ENCODE measurements at places on chromosomes 16 and 17.

DNA sequence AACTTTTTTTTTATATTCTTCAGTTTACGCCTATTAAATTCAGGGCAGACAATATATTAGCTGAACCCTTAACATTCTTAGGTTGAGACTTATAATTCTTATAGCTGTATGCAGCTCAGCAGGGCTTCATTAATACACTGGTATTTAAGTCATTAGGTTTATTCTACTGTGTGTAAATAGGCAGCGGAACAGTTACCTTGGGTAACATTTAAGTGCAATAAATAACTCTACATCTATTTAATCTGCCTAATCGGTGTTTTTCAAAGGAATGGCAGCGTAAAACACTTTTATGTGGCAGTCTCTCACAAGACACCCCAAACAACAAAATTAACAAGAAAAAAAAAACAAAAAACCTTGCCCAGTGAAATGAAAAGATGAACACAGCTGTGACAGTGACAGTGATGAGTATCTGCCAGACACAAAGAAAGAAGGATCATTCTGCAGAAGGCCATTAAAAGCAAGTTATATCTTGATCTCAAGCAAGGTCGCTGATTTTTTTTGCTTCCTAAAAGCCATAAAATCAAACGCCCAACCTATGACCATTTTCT, 32.6 kb downstream of the KCNJ2 start:
- DNase-seq = no peak

- DNase-seq = peak; percentile 16
Measured at GRCh38 chr16:9049241-9049640, 42.2 kb upstream of the HAPSTR1 start.

GRCh38 chr17:27339836-27340550, 46.1 kb downstream of the WSB1 start:
- no peak for DNase-seq

DNA sequence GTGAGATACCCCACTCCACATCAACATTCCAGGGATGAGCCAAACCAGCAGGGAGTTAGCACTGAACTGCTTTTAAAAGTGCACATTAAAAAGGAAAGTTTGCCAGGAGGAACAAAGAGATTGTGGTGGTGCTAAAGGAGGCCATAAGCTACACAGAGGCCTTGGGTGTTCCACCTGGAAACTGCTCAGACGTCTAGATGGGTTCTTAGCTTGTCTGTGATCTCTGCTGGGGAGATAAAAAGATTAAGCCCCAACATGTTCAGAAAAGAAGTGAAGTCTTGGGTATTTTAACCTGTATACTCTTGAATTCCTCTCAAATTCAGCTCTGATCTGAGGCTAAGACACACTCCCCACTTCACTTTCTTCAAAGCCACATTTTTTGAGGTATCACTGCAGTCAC, 10.4 kb downstream of the HAS3 start:
- no peak for DNase-seq

DNA sequence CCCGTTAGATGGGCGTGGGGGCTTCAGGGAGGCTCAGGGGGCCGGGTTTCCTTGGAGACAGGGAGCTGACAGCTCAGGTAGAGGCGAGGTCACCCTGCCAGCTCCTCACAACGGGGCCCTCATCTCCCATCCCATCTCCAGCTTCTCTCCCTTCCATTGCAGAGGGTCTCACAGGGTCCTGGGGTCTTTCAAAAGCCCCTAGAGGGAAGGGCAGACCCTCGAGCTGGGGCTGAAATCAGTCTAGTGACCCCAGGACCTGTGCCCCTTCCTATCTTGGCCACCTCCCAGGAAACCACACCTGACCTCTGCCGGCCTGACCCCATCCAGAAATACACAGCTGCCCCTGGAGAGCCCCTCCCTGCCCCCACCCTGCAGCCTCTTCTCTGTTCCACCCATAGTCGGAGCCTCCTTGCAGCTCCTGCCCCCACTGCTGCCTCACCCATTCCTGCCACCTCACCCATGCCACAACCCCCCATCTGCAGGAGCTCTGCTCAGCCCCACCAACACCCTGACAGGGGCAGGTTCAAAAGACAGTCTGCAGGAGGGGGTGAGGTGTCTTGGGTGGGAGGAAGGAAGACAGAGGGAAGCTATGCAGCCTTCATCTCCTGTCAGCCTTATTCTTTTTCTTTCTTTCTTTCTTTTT, 23.4 kb downstream of the PIK3R5 start:
- DNase-seq = no peak

DNA sequence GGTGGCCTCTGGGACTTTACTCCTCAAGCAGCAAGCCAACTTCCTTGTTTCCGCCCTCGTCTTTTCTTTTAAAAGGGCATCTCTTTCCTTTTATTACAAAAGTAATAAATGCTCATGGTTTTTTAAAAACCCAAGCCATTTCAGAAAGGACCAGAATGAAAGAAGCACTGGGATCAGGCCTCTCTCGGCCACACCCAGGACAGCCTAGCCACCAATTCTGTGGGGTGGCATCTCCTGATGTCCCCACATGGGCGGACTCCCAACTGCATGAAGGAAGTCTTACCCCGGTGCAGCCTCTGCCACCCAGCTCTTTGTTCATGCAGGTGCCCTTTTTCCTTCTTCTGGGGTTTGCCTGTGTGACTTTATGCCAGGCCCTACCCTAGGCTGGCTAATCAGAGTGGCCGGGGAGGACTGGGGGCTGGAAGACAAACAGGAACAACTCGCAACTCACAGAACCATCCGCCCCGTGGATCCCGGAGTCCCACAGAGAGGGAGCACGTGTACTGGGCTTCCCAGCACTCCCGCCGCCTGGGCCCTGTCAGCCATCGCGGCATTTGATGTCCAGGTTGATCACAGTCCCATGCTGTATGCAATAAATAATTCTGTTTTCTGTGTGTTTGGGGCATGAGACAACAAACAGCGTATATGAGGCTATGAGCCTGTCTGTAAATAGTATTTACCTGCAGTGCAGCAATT, 2.6 kb upstream of the RASD1 start:
- no peak for DNase-seq

GRCh38 chr16:19874851-19875546, 9.6 kb downstream of the GPRC5B start:
- no peak for DNase-seq

DNA sequence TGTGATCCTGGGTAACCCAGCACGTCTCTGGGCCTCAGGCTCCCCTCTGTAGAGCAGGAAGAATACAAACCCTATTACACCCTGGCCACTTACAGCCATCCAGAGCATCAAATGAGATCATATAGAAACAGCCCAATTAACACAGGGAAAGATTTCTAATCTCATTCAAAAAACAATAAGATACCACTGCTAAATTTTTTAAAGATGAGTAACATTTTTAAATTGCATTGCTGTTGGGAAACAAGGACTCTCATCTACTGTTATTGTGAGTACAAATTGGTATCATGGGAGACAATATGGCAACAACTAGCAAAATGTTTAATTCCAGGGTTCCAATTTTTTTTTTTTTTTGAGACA, 41.1 kb downstream of the SRL start:
- DNase-seq = no peak

DNA sequence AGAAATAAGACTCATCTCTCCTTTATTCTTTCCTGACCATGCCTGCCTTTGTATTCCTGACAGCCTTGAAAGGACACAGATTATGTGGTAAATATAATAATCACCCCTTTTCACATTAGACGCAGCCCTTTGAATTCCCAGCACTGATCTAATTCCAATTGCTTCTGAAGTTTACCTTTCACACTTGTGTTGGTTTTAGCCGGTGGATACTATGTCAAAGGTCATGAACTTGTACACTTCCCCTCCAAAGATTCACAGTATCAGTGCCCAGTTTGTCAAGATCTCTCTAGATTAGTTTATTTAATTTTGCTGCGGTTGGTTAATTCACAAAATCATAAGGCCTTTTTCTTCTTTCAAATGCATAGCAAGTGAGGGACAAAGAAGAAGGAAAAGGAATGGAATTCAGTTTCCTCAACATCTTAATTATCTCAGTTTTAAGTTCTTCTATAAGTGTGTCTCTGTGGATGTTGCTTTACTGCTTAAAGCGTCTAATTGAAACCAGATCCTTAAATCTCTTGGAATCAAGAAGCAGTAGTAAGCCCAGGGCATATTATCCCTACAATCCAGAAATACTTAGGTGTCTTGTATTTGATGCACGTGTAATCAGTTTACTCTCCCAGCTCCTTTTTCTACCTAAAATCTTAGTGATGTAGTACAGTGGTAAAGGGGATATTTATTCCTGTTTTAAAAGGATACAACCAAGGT, 174.3 kb upstream of the TBX2 start:
- no peak for DNase-seq

DNA sequence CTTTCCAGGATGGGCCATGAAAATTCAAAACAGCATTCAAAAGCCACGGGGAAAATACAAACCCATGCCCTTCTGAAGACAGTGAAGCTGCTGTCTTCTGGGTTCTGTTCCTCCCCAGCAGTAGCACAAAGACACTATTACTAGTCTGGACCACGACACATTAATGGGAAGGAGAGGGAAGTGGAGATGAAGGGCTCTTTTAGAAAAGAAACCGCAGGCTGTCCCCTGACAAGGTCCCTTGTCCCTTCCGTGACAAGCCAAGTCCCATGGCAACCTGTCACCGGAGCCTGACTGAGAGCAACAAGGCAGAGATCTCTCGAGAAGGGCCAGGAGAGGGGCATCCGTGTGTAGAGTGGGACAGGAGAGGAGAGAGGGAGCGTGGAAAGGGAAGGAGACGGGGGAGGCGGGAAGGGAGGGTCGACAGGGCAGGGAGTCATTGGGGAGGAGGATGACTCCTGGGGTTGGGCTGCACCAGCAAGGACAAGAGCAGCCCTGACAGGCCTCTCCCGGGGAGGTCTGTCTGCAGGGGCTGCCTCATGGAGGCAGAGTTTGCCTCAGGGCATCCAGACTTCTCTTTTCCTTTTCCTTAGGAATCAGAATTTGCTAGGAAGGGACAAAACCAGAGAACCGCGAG, 436.2 kb downstream of the SLC39A11 start:
- no peak for DNase-seq

GRCh38 chr17:6857336-6857735, 25.8 kb upstream of the TEKT1 start:
- no peak for DNase-seq

DNA sequence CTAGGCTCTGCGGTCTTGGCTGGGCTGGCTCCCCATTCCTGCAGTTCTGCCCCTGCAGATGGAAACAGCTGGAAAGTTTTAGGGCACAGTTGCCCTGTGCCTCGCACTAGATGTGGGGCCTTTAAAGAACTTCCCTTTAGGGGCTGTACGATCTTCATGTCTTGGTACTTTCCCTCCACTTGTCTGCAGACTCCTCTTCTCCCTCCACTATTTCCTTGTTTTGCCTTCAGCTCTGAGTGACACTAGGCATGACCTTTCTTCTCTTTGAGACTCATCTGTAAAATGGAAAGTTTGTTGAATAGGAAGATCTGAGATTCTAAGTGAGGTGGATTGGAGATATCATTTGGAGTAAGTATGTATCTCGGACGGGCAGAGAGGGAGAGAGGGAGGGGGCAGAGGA, 6.3 kb upstream of the TAC4 start:
- no peak for DNase-seq

- no peak for DNase-seq
Measured at GRCh38 chr16:81137754-81138153, 41.6 kb upstream of the GCSH start.

GRCh38 chr16:85515319-85515745, 97.8 kb upstream of the GSE1 start:
- no peak for DNase-seq

GRCh38 chr17:2171702-2172076, 116.8 kb downstream of the HIC1 start:
- no peak for DNase-seq

- no peak for DNase-seq
Measured at GRCh38 chr16:85256190-85256739, 144.0 kb upstream of the CIBAR2 start.

DNA sequence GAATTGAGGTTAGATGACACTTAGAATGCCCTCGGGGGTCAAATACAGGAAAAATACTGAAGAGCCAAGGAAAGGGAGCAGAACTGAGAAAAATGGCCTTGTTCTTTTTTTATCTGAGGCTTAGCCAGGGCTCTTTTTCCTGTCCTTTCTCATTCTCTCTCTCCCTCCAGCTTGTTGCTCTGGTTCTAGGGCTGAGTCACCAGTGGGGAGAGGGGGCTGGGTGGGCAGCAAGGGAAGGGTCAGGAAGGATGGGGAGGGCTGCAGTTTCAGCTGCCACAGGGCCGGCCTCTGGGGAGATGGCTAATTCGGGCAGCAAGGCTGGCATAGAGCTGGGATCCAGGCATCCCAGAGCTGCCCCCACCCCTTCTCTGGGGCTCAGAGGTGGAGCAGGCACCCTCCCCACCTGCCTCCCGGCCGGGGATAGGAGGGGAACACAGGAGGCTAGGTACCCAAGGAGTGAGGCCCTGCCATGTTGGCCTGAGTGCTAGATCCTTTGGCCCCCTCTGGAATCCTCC, 3.9 kb downstream of the ITGA3 start:
- DNase-seq = peak; percentile 43

GRCh38 chr17:63649813-63650212, 27.6 kb downstream of the MAP3K3 start:
- DNase-seq = no peak

- no peak for DNase-seq
Measured at GRCh38 chr17:80790981-80791742, 200.5 kb upstream of the CHMP6 start.

DNA sequence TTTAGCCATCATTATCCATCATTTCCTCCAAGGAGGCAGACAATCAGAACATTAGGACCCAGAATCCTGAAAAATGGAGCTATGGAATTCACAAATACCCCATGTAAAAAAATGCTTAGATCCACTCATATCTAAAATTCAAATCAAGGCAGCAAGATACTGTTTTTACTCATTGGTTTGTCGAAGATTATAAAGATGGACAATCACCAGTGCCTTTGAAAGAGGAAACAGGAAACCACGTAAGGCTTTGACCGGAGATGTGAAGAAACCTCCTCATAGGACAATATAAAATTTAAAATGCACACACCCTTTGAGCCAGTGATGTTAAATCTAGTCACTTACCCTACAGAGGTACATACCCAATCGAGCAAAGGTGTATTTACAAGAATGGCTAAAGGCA, 130.0 kb downstream of the XYLT1 start:
- no peak for DNase-seq

GRCh38 chr16:21167360-21167759, 8.9 kb downstream of the LDAF1 start:
- peak; percentile 91 for DNase-seq

DNA sequence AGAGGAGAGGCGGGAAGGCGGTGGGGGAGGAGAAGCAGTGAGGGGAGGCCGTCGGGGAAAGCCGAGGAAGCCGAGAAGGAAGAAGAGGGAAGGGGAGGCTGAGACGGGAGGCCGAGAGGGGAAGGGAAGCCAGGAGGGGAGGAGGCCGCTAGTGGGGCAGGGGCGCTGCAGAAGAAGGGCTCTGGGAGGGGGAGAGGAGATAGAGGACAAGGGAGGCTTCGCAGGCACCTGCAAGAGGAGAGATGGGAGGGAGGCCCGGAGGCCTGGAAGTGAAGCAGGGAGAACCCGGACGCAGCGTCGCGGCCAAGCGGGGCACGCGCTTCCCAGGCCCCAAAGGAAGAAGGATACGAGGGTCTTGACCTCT, 2.3 kb downstream of the C17orf58 start:
- no peak for DNase-seq

Measured in kidney glomerular epithelial cell (primary cell).